Stimulated activated CD4-positive, alpha-beta T cell treated with anti-CD3 and anti-CD28 coated beads, Interleukin-15, amount 100 ng/mL, for 1 hour (primary cell): ENCODE measurements at places on chromosomes 2 and 18.

DNA sequence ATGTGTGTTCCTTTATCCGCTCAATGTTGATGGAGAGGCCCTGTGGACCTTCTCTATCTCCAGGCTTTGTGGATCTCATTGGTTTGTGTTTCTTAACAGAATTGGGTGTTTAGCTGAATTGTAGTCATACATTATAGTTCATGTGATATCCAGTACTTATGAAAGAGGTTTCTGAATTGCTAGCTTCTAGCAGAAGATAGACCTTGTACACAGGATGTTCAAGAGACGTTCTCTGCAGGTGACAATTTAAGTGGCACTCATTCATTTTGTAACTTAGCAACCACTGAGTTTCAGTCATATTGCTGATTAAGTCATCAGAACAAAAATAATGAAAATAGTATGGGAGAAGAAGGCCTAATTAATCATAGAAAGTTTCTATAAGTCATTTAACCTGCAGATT lies 279.2 kb downstream of the ALPK2 start:
- no peak for DNase-seq

- no peak for DNase-seq
Measured at GRCh38 chr2:192960945-192961344, 766.2 kb upstream of the TMEFF2 start.

- DNase-seq: no peak
Measured at GRCh38 chr18:36536426-36536825, 238.9 kb downstream of the FHOD3 start.

DNA sequence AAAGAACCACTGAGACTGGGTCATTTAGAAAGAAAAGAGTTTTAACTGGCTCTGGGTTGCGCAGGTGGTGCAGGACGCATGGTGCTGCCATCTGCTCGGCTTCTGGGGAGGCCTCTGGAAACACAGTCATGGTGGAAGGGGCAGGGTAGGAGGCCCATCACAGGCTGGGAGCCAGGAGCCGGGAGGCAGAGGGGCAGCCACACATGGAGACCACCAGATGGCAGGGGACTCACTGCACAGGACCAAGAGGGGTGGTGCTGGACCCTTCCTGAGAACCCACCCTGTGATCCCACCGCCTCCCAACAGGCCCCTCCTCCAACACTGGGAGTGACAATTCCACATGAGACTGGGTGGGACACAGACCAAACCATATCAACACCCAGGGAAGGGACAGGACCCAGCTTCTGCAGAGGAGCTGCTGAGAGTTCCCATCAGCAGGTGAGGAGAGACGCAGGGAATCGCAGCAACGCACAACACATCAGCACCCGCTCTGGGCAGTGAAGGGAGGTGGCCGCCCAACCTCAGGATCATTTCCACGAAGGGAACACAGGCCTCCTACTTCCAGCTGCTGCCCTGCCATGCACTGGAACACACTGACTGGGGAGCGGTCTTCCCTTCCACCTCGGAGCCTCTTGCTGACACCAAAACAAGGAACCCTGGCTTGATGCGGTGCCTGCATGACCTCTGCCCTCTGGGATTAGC lies 130.7 kb downstream of the TPO start:
- DNase-seq: no peak

DNA sequence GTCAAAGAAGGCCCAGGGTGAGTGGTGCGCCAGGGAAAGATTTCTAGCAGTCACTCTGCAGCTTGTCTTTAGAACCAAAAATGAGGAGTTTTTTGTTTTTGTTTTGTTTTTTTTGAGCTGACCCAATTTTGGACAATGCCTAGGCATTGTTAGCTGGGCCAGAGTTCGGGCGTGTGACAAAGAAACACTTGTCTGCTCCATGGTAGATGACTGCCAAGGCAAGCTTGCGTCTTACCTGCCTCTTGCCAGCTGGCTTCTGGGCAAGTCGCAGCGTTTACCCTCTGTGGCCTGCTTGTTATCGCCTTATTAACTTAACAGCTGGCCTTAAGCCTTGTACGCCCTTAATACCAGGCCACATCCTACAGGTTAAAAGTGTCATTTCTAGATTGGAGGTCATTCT lies 114.3 kb downstream of the GALNT1 start:
- DNase-seq: no peak

DNA sequence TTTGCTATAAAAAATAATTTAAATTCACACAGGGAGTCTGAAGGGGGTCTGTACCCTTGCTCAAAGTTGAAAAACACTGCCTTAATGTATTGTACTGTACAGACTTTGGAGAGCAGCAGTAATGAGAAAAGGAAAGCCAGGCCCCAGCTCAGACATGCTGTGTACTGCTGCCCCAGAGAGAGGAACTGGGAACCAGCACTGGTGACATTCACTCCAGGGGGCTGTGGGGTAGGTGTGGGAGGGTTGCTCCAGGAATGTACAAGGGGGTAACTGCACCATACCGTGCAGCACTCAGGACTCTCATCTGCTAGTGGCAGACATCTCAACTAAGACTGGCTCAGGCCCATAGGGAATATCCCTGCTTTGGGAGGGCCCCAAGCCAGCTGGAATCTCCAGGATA lies 146.0 kb upstream of the RMP24 start:
- no peak for DNase-seq

DNA sequence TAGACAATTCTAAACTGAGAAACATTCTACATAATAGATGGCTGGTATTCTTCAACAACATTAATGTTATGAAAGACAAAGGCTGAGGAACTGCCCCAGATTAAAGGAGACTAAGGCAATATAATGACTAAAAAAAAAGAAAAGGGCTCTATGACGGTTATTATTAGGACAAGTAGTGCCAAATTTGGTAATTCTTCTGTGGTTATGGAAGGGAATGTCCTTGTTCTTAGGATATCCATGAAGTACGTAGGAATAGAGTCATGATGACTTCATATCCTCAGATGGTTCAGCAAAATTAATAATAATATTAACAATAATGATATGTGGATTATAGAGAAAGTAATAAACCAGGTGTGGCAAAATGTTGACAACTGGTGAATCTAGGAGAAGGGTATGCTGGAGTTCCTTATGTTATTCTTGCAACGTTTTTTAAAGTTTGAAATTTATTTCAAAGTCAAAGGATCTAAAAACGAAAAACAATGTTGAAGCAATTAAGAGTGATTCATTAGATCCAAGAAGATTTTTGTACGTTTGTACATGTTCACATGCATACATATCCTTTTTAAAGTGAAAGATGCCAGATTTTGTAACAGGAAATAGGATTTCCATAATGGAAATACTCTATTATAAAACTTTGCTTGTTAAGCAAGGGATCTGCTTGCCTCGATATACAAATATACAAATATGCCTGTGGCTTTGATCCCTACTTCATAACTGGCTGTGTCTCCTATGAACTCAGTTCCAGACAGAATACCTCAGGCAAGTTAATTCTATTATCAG lies 27.7 kb upstream of the STRN start:
- no peak for DNase-seq

GRCh38 chr2:33477473-33478468 lies 1.3 kb downstream of the RASGRP3 start:
- DNase-seq: no peak

- no peak for DNase-seq
Measured at GRCh38 chr2:9423922-9424272, 443 bp downstream of the CPSF3 start.

GRCh38 chr18:51091270-51091669 lies 61.3 kb downstream of the SMAD4 start:
- DNase-seq: no peak

GRCh38 chr2:64727843-64728463 lies 74.2 kb upstream of the SERTAD2 start:
- no peak for DNase-seq

DNA sequence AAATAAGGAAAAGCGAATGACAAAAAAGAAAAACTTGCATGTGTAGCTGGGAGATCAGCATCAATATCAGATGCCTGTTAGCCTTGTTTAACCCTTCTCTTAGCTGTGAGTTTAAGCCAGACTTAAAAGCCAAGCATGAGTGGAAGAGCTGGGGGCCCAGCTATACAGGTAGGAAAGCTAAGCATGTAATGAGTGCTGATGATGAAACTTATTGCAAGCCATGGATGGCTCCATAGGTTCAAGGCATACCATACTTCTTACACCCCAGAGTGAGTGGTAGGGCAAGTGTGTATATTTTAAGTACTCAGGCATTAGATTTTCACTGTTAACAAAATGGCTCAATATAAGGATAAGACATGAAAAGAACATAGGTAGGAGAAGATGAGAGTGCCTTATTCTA lies 28.0 kb downstream of the RBBP8 start:
- DNase-seq: no peak

DNA sequence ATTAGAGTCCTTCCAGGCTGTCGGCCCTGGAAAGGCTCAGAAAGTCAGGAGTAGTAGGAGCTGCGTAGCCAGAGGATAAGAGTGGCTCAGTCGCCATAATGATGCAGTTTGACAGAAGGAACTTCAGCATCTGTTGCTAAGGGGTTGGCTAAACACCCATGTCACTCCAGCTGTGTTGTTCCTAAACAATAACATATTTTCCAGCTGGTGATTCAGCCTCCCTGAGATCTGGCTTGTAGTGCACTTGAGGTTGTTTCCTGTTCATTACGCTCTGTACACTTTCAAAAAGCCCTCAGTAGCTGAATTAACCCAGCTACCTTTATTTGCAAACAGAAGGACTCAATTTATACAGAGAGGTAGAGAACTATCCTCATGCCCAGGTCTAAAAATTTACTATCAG lies 39.7 kb upstream of the EPAS1 start:
- DNase-seq: no peak

GRCh38 chr2:45736757-45737704 lies 85.6 kb downstream of the PRKCE start:
- DNase-seq: no peak

- no peak for DNase-seq
Measured at GRCh38 chr2:118530976-118531375, 316.5 kb downstream of the EN1 start.

DNA sequence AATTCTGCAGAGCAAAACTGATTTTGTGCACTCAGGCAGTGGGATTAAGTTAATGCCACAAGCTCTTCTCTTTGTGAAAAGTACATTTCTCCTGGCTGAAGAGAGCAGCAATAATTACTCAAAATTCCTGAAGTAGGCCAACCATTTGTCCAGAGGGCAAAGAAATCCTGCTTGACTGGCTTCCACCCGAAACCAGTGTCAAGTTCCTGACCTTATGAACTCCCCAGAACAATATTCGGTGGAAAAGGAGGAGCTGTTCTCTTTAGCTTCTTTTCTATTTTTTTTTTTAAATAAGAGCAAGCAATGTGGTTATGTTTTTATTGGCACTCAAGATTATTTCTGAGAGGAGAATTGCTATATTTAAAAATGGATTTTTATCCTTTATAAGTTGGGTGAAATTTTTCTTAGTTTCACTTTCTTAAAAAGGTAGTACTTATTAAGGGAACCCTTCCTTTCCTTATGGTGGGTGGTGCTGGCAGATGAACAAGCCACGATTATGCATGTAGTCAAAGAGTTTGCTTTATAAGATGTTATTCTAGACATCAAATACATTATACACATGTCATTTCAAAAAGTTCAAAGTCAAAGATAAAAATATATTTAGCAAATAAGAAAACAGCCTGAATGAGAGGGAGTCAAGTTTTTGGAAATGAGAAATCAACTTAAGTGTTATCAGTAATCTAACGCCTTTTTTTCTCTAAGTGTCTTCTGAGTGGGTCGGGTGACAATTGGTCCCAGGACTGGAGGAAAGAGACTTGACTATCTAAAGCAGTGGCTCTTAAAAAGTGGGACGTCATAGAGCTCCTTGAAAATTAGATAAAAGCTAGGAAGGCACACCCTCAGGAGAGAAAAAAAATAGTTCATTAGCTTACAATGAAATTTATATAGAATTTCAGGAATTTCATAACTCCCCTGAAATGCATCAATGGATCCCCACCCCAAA lies 194.5 kb downstream of the IKZF2 start:
- no peak for DNase-seq
